Activated naive CD4-positive, alpha-beta T cell (primary cell): ENCODE measurements at places on chromosomes 11 and 22.

DNA sequence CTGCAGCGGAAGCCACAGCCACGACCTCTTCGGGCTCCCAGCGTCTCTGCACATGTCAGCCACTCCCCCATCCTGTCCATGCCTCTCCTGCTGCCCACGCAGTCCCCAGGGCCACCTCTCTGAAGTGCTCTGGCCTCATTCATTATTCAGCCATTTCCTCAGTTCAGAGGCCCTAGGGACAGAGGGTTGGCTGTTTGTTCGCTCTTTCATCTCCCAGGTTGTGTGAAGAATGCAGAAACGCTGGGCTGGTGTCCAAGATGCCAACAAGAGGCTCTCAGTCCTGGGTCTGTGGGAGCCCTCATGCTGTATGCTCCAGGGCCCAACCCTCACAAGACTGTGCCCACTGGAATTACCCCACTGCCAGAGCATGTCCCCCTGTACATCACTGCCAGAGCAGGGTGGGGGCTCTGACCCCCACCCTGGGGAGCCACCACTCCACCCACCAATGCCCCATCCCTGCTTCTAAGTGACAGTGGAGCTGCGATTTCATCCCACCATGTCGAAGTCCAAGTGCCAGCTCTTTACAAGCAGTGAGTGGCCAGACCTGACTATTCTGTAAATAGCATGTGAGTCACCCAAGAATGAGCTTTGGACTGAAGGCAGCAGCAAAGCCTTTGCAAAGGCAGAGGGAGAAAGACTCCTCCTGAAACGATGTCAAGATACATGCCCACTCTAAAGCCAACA, 209.6 kb downstream of the BUD13 start:
- no peak for DNase-seq

GRCh38 chr11:73265278-73265810, 6.8 kb upstream of the P2RY6 start:
- DNase-seq, result no peak

GRCh38 chr22:32556159-32556558, 81.5 kb downstream of the FBXO7 start:
- no peak for DNase-seq

- DNase-seq, result no peak
Measured at GRCh38 chr11:32630844-32631243, 47.2 kb downstream of the EIF3M start.

DNA sequence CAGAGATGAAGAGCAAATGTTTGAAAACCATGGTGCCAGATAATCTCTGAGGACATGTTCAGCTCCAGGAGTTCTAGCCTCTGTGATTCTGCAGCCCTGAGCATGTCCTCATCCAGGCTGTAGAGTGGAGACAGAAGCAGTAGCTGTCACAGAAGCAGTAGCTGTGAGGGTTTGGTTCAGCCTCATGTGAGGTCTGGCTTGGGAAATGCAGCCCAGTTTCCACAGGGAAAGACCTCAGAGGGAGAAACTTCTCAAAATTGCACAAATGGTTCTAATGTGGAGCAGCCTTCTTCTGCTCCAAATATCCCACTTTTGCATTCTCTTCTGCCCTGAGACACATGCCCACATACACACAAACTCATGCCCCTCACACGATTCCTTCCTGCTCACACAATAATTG, 48.4 kb downstream of the DBX1 start:
- no peak for DNase-seq

GRCh38 chr11:11995601-11996000, 12.8 kb downstream of the DKK3 start:
- no peak for DNase-seq

DNA sequence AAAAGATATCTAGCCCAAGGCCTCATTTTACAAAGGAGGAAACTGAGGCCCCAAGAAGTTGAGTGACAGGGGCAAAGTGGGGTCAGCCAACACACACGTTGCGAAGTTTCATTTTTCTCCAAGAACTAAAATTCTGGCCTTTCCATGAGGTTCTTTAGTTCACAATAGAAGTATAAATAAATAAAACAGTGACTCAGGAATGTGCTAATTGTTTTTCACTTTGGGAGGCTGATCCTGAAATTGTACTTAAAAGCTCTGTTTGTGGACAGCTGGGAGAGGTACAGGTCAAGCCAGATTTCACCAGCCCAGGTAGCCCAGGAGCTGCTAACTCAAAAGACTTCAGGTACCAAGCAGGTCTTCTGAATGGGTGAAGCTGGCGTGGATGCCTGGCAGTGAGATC, 105.2 kb downstream of the TRAF6 start:
- DNase-seq, result no peak

DNA sequence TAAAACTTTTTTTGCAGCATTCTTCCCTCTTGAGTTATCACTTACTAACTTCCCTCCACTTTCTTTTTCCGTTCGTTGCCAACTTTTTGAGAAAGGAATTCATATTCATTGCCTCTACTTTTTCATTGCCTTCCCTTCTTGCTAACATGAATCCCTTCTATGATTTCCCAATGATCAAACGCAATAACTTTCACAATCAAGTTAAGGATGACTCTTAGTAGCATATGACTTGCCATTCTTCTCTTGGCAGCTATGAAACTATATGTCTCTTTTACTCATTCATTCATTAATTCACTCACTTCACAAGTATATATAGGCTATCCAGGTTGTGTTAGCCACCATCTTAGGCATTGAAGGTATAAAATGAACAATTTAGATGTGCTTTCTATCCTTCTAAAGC, 16.6 kb upstream of the ARHGAP20 start:
- no peak for DNase-seq

DNA sequence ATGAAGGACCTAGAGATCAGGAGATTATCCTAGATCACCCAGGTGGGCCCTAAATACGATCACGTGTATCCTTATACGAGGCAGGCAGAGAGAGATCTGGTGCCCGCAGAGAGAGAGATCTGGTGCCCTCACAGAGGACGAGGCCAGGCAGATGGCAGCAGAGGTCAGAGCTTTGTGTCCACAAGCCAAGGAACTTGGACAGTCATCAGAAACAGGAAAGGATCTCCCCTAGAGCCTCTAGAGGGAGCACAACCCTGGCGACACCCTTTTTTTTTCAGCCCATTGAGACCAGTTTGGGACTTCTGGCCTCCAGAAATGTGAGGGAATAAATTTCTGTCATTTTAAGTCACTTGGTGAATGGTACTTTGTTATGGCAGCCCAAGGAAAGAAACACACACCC, 25.5 kb upstream of the TIMP3 start:
- no peak for DNase-seq

GRCh38 chr22:35627267-35628041, 10.3 kb upstream of the MB start:
- no peak for DNase-seq

DNA sequence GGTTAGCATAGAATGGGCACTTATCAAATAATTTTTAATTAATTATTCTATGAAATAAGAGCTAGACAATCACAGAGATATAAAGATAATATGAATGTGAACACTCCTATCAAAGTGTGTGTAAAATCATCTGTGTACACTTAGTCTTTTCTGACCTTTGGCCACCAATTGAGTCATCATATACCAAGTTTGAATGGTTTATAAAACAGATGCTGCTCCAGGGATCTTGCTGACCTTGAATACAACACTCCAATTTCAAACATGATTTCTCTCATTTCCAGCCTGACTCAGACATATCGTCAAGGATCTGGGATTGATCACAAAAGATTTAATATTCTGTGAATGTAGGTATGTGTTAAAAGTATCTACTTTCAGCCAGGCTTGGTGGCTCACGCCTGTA, 2.9 kb upstream of the OR51V1 start:
- DNase-seq, result no peak

DNA sequence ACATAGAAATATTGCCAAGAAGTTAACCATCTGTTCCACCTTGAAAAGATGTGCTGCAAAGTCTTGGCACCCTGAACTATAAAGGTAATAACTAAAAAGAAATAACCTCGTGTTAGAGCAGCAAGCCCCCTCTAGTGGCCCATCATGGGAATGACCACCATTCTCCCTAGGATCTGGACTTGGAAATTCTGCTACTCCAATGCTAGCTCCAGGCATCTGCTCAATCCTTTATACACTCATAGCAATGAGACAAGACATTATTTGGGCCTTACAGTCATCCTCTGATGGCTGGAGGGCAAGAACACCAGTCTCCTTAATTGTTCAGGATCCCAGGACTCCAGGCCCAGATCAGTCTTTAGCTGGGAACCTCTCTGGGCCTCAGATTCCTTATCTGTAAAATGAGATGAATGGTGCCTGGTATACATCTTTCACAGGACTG, 76.0 kb downstream of the CWC15 start:
- DNase-seq, result peak; percentile 10

GRCh38 chr11:49995565-49995964, 13.2 kb upstream of the OR4C12 start:
- no peak for DNase-seq

GRCh38 chr22:38761202-38762162, 5.7 kb upstream of the SUN2 start:
- no peak for DNase-seq

GRCh38 chr22:41844036-41844435, 11.1 kb downstream of the SREBF2 start:
- no peak for DNase-seq

DNA sequence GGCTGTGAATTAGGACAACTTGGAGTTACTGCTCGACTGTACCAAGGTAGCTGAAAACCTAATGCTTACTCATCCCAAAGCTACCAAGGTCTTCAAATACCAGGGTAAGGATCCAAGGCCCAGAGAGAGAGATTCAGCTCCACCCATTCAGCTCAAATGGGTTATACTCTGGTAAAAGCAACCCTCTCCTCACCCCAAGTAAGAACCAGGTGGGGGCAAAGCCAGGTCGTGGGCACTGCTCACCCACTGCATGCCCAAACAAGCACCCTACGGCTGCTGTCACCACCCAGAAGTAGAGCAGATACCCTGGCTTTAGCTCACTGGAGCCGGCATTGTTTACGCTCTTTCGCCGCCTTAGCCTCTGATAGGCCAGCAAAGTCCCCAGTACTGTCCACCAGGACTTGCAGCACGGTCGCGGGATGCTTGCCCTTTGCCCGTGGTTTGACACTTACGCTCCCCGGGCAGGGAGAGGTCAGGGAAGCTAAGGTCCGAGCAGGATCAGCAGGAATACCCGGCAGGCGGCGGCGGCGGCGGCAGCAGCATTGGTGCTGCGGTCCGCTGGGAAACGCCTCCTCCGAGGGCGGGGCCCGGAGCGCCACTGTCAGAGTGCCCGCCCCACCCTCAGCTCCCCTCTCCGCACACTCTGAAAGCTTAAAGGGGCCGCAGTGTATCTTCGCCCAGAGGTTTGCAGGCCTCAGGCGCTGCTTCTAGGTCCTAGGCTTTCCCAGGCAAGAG, 19.6 kb downstream of the CKAP5 start:
- DNase-seq, result peak; percentile 24

DNA sequence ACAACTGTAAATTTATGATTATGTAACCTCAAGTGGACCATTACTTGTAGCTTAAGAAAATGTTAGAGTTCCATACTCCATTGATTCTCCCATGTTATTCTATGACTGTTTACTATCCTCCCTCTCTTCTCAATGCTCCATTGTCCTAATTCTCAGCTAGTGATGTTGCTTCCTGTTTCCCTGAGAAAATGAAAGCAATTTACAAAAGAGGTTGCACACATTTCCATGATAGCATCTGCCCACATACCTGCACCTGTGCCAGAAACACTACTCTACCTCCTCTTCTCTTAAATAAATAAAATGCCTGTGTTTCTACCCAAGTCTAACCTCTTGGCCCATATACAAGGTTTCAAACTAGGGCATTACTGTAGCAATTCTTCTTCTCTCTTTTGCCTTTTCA, 1620.9 kb downstream of the FAM181B start:
- DNase-seq, result no peak

GRCh38 chr22:47023871-47024270, 261.4 kb downstream of the TBC1D22A start:
- no peak for DNase-seq

DNA sequence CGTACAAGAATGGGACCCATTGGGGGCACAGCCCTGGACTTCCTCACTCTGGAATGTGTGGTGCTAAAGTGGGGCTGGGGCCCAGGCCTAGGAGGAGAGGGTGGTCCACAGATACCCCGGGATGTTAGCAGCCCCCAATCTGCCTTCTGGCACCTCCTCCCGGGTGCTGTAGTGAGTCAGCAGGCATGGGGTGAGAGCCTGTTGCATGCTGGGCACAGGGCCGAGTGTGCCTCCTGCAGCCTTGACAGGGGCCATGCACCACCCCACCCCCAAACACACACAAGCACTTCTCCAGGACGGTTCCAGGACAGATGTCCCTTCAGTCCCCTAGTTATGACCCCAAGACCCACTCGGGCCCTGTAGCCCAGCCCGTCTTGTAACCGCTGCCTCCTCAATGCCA, 23.5 kb upstream of the PHF21A start:
- no peak for DNase-seq

DNA sequence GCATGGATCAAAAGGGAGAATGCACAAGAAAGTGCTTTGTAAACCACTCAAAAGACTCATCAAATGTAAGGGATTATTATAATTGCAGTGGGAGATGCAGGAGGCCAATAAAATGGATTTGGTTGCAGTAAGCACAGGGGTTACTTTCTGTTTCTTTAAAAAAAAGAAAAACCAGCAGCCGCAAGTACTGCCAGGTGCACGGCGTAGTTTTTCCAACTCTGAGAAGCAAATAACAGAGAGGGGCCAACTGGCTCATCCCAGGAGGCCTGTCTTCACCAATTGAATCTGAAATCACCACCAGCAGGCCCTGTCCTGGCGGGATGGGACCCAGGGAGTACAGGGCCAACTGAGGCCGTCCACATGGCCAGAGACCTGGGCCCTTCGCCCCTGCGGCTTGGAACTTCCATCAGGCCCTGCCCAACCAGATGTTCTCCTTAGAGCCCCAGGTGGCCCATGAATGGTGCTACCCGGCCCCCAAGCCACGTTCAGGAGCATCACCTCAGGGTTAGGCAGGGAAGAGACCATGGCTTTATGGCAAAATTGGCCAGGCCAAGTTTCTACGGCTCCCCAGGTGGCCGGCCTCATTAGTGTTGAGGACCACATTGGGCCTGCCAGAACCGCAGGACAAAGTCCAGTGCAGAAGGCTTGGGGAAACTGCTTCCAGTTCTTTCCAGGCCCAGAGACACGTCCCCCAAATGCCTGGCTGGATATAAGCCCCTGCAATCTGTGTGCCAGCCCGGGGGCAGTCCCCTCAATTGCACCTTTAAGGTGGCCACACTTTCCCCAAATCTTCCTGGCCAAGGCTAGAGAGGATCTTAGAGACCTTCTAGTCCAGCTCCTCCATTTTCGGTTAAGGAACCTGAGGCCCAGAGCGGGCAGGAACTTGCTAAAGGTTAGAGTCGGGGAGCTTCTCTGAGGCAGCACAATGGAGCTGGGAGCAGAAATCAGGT, 61.7 kb downstream of the CHRDL2 start:
- no peak for DNase-seq

DNA sequence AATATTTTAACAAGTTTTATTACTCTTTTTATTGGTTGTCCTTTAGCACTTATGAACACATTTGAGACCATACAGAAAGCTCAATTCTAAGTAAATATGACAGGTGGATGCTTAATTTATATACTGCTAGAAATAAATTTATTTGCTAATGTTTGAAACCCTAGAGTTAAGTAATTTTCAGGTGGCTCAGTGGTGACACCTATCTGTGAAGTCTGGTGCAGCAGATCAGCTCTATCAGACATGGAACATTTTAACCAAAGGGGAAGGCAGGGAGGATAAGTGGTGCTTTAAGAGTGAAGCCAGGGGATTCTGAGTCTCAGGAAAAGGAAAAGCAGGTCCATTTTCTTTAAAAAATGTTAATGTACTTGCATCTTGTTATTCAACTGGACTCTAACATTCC, 175.8 kb downstream of the DSCAML1 start:
- no peak for DNase-seq
